ENCODE measurements at places on chromosomes 12 and 14. TPM values are rescaled to one million over a fixed set of nuclear protein-coding genes. Genes with fewer than 3 reads are reported as not detected.

The SOAT2 gene
- total RNA-seq: not detected

The KLRG1 gene
- 0.32 TPM for total RNA-seq

The PPP1R36 gene
- total RNA-seq: not detected

The BLTP3B gene
- 13.4 TPM for total RNA-seq

The PRPH gene
- total RNA-seq: not detected

The GLT1D1 gene
- total RNA-seq: not detected

The CDKL1 gene
- total RNA-seq: 6.9 TPM

The DAO gene
- total RNA-seq: not detected

The OTX2 gene
- not detected for total RNA-seq

The NKX2-8 gene
- total RNA-seq: not detected

The TMTC1 gene
- total RNA-seq: 114 TPM

The STYK1 gene
- not detected for total RNA-seq

The GSC gene
- total RNA-seq: not detected

The LGR5 gene
- 0.16 TPM for total RNA-seq

The AQP6 gene
- not detected for total RNA-seq

Data from cardiac atrium fibroblast (primary cell).